Activated CD4-positive, alpha-beta T cell treated with anti-CD3 and anti-CD28 coated beads for 48 hours (primary cell): ENCODE measurements at places on chromosomes 11 and 22.
A peak's percentile ranks its signal among the peaks of the same experiment; 100 is the strongest.

- no peak for DNase-seq
Observed at GRCh38 chr11:12755510-12756453, 81.6 kb downstream of the TEAD1 start.

GRCh38 chr11:112417339-112417738 lies 156.7 kb upstream of the PLET1 start:
- DNase-seq, result no peak

DNA sequence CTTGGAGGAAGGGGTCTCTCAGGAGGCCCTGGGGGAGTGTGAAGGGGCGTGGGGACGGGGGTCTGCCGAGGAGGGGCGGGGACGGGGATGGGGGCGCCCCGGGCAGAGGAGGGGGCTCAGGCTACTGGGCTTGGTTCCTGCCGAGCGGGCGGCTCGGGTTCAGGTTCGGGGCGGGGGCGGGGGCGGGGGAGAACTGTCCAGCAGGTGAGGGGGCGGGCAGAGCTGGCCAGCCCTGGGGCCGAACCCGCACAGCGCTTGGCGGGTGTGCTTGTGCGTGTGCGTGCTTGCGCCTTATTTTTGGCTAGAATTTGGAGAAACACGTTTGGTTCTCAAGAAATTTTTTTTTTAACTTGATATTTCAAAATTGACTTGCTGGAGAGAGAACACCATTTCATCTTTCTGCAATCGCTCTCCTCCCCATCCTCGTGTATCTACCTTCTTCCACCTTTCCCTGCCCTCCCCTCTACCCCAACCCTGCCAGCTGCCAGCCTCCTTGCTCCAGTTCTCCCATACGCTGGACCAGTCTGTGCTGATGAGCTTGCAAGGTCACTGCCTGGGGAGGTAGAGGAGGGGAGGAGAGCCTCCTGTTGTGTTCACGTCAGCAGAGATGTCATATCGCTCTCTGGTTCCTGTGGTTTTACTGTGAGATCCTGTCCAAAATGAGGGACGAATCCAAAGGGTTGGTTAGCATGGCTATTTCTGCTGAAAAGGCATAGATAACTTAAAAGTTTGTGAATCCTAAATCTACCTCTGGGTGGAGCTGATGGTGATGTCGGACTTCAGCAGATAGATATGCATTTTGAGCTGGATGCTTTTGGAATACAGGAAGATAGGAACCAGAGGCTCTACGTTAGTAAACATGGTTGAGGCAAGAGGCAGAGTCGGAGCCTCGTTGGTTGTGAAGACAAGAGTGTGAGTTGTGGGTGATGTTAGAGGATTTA lies 668 bp downstream of the MADD start:
- peak; percentile 47 for DNase-seq

GRCh38 chr11:73413256-73413655 lies 37.1 kb downstream of the RELT start:
- DNase-seq, result no peak
